IMR-90 (cell line): ENCODE measurements at places on chromosomes 6 and 20. TPM values are rescaled to one million over a fixed set of nuclear protein-coding genes. Genes with fewer than 3 reads are reported as not detected.
A peak's percentile ranks its signal among the peaks of the same experiment; 100 is the strongest.

Gene PLTP
- 5.0 and 5.4 TPM in 2 replicates for total RNA-seq

Gene FRMD1
- not detected in 2 replicates for total RNA-seq

Gene PRRC2A
- total RNA-seq: 7.7 and 8.1 TPM in 2 replicates

Gene TAGAP
- total RNA-seq: not detected in 2 replicates

Gene TREM1
- not detected in 2 replicates for total RNA-seq

Gene PI3
- total RNA-seq: not detected in 2 replicates

DNA sequence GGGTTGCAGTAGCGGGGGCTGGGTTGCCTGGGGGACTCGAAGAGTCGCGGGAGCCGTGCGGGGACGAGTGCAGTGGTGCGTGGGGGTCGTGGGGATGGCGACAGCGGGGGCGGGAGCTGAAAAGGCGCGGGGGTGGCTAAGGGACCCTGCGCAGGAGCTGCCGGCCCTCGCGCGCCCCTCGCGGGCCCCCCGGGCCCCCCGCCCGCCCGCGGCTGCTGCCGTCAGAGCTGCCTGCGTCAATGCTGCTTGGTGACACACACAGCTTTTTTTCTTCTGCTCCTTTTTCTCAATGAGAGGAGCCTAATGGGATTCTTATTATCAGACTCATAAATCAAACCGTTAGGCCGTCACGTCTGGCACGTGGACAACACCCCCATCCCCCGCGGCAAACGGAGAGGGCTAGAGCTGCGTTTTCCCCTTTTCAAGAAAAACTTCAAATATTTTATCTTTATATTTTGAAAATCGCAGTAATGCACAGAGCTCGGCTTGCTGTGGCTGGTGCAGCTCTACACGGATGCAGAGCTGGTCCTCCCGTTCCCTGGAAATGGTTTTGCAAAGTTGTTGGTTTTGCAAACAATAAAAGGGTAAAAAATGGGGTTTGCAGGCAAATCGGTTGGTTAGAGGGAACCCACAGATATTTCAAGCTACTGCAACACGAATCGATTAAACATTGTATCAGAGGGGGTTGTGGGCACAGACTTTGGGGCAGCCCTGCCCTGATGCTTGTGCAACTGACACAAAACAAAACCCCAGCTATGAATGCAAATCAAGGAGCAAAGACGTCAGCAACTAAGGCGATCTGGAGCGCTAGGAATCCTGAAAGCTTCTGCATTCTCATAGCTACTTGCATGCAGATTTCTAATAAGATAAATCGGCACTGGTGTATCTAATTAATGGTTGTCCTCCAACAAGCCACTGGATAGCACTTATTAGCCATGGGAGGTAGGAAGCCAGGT, 161.4 kb downstream of the TBXT start:
- no peaks in the 10 kb centered on the region for H3K36me3 ChIP-seq
- H3K27ac ChIP-seq: peak overlapping the region; percentile 98
- no peaks in the 10 kb centered on the region for H3K27me3 ChIP-seq
- peak; percentile 94 for DNase-seq
- peaks cover 31% of the 10 kb centered on the region for H3K4me1 ChIP-seq
- H3K4me3 ChIP-seq: peak overlapping the region; percentile 26

DNA sequence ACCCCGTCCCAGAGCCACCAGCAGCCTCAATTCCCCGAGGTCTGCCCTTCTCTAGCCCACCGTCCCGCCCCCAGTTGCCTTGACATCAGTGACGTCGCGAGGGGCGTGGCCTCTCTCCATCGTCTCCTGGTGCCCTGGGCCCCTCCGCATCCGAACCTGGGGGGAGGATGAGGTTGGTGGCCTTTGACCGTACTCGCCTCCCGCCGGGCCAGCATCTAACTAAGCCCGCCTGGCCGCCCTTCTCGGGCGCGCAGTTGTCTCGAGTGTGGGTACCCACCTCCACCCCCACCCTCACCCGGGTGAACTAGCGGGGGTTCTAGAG, 5.5 kb upstream of the ARMC12 start:
- H3K4me1 ChIP-seq: peaks cover 10% of the 10 kb centered on the region
- H3K4me3 ChIP-seq: peak overlapping the region; percentile 70
- H3K36me3 ChIP-seq: no peaks in the 10 kb centered on the region
- H3K27me3 ChIP-seq: no peaks in the 10 kb centered on the region

DNA sequence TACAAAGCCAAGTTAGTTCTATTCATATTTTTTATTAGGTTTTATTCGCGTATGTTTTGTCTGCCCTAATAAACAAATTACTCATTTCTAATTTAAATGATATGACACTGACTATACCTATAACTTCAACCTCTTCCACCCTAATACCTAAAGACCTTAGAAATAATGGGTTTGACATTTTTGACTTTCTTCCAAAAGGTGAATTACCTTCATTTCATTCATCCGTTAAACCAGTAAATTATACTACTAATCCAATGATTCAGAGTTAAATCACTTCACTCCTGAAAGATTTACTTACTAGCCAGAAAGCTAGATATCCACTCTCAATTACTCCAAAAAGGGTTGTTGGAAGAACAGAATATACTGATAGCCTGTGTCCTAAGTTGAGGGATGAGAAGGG, 5.2 kb downstream of the MRPS10 start:
- H3K4me3 ChIP-seq: no peak overlapping the region
- no peak for DNase-seq
- H3K36me3 ChIP-seq: peaks cover 20% of the 10 kb centered on the region
- no peaks in the 10 kb centered on the region for H3K27me3 ChIP-seq
- H3K27ac ChIP-seq: no peak overlapping the region
- H3K4me1 ChIP-seq: peaks cover 2% of the 10 kb centered on the region; the same call in 1 of the 2 replicates

DNA sequence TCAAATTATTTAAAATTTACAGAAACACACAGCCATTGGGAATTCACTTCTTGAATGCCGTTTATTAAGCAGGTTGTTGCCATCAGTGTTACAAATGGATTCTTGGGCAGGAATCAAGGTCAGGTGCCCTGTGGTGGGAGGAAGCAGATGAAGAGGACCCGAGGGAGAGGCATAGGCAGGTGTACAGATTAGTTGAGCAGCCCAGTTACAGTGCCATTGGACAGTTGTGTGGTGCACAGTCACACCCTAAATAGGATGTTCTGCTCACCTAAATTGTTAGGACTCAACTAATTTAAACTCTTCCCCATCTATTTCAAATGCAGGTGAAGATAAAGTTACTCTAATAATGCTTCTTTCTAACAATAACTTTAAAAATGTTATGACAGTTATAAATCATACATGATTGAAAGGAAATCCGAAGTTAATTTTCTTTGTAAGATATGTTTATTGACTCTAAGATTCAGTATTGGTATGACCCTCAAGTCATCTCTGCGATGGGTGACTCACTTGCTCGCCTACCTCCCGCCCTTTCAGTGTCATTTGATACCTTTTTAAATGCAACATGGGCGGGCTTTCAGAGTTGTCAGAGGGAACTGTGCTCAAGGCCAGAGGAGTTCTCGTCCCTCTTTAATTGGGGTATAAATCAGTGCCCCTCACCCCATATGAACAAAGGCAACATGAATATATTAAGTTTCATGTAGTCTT, 35.1 kb downstream of the DSE start:
- H3K27me3 ChIP-seq: no peaks in the 10 kb centered on the region
- H3K36me3 ChIP-seq: peaks cover 4% of the 10 kb centered on the region
- DNase-seq: peak; percentile 86

DNA sequence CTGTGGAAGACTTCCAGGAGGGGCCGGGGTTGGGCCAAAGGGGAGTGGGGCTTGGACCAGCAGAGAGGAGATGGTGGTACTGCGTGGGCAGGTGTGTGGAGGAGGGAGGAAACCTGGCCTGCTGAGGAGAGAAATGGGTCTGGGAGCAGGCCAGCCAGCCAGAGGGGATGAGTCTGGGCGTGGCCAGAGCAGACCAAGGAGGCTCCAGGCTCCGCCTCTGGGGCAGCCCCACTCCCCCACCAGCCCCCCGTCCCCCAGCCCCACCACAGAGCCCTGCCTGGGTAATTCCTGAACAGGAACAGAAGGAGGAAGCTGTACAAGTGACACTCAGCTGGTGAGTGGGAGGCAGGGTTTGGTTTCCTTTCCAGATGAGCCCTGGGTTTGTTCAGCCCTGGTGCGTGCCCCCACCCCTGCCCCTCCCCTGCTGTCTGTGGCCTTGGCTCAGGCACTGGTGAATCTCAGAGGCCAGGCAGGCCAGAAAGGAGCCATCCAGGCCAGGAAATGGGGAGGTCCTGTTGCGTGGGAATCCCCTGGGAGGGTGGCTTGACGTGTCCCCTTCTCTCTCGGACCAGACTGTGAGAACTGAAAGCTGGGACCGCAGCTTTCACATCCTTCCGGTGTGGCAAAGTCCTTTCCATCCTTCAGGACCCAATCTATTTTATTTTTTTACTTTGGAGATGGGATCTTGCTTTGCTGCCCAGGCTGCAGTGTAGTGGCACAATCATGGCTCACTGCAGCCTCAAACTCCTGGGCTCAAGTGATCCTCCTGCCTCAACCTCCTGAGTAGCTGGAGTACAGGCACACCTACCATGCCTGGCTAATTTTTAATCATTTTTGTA, 9.4 kb upstream of the SRC start:
- H3K27ac ChIP-seq: no peak overlapping the region
- no peaks in the 10 kb centered on the region for H3K36me3 ChIP-seq
- no peaks in the 10 kb centered on the region for H3K27me3 ChIP-seq
- peak; percentile 20 for DNase-seq
- peaks cover 8% of the 10 kb centered on the region for H3K4me1 ChIP-seq

- peaks cover 2% of the 10 kb centered on the region; the same call in 1 of the 2 replicates for H3K4me1 ChIP-seq
- H3K27me3 ChIP-seq: peaks cover 65% of the 10 kb centered on the region
- H3K27ac ChIP-seq: no peak overlapping the region
- H3K4me3 ChIP-seq: no peak overlapping the region
- H3K36me3 ChIP-seq: no peaks in the 10 kb centered on the region
Measured at GRCh38 chr6:43268782-43269272, 25.5 kb downstream of the TTBK1 start.

DNA sequence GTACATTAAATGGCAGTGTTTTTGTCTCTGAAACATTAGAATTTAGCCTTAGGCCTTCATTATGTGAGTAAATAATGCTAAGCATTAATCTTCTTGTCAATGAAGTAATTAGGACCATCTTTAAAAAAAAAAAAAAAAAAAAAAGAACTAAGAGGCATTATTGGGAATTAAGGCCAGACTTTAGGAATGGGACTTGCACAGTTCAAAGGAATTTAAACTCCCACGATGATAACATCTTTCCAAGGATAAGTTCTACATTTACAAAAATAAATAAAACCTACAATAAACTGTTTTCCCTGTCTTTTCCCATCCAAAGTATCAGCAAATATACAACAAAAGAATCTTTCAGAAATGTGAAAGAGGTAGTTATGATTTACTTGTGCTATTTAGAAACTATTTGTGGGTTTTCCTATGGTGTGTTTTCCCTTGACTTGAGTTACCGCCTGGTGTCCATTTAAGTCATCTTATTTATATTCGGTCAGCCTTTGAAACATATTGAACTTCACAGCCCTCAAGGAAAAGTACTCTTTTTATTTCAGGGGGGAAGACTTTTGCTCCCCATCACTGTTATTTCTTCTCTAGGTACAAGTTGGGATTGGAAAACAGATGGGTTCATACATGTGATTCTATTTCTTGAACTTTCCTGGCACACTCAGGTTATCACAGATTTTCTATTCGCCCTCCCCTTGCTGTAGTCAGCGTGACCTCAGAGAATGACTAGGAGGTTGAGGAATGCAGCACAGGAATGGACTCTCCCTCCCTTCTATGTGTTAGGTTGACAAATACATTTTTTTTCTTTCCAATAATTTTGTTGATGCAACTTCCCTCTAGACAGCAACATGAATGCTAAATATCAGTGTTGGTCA, 13.6 kb downstream of the STMND1 start:
- no peak overlapping the region for H3K27ac ChIP-seq
- no peaks in the 10 kb centered on the region for H3K27me3 ChIP-seq
- no peak overlapping the region for H3K4me3 ChIP-seq
- DNase-seq: peak; percentile 93

GRCh38 chr20:12264711-12265110, 347.0 kb downstream of the BTBD3 start:
- no peaks in the 10 kb centered on the region for H3K27me3 ChIP-seq
- no peak for DNase-seq
- no peaks in the 10 kb centered on the region for H3K4me1 ChIP-seq
- no peaks in the 10 kb centered on the region for H3K36me3 ChIP-seq
- no peak overlapping the region for H3K4me3 ChIP-seq

- no peaks in the 10 kb centered on the region for H3K4me1 ChIP-seq
- H3K36me3 ChIP-seq: no peaks in the 10 kb centered on the region
- DNase-seq: peak; percentile 1
- H3K4me3 ChIP-seq: no peak overlapping the region
- H3K27me3 ChIP-seq: no peaks in the 10 kb centered on the region
Measured at GRCh38 chr6:92122746-92123145, 1296.6 kb downstream of the EPHA7 start.

DNA sequence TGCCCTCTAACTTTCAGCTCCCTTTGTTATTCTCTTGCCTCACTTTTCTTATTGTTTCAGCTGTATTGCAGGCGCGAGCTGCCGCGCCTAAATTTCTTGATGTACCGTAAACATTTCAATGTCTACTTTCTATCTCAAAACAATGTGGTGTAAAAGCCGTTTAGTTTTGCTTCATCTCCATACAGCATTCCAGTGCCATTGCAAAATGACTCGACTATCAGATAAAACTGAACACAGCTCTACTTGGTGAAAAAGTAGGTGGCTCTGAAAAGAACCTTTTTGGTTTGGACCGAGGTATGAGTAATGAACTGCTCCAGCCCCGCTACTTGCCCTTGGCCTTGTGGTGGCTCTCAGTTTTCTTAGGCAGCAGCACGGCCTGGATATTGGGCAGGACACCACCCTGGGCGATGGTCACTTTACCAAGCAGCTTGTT, 74.6 kb downstream of the OR2B2 start:
- no peaks in the 10 kb centered on the region for H3K4me1 ChIP-seq
- H3K27ac ChIP-seq: peak overlapping the region; percentile 88
- DNase-seq: peak; percentile 48
- H3K36me3 ChIP-seq: no peaks in the 10 kb centered on the region

DNA sequence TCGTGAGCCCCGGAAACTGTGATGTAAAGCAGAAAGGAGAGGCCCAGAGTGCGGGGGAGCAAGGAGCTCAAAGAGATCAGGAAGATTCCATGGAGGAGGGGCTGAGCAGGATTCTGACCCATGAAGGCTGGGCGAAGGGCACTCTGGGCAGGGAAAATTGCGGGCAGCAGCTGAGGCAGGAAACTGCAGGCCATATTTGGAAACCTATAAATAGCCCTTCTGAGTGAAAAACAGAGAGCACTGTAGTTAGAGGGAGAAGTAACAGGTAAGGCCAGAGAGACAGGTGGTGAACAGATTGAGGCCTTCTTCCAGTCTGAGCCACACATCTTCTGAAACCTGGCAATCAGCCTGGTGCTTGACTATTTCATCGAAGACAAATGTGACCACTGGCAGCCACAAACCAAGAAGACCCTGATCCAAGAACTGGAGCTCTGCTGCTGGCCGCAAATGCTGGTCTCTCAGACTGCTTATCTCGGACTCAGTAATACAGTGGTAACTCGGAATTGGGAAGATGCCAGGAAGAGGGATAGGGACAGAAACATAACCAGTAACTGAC, 14.1 kb upstream of the BEND3 start:
- H3K4me3 ChIP-seq: no peak overlapping the region
- no peaks in the 10 kb centered on the region for H3K27me3 ChIP-seq
- no peaks in the 10 kb centered on the region for H3K36me3 ChIP-seq
- DNase-seq: no peak
